ENCODE measurements at places on chromosomes 1 and 21.

- no peak for DNase-seq
These were observed 52.0 kb upstream of the RGS2 start for GRCh38 chr1:192756847-192757246.

DNA sequence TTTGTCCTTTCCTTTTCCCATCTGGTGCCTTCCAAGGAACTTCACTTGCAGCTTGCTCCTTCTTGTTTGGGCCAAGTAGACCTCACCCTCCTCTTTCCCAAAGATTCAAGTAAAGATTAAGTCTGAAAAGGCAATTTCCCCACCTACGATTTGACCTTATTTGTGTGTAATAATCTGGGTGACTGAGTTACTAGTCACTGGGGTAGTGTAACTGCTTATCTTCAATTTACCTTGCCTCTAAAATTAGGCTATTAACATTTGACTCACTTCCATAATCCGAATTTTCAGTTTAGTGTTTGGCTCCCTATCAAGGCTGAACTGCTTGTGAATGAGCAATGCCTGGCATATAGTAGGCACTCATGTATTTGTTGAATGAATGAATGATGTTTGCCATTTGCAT, 59.6 kb downstream of the PLA2G4A start:
- no peak for DNase-seq

DNA sequence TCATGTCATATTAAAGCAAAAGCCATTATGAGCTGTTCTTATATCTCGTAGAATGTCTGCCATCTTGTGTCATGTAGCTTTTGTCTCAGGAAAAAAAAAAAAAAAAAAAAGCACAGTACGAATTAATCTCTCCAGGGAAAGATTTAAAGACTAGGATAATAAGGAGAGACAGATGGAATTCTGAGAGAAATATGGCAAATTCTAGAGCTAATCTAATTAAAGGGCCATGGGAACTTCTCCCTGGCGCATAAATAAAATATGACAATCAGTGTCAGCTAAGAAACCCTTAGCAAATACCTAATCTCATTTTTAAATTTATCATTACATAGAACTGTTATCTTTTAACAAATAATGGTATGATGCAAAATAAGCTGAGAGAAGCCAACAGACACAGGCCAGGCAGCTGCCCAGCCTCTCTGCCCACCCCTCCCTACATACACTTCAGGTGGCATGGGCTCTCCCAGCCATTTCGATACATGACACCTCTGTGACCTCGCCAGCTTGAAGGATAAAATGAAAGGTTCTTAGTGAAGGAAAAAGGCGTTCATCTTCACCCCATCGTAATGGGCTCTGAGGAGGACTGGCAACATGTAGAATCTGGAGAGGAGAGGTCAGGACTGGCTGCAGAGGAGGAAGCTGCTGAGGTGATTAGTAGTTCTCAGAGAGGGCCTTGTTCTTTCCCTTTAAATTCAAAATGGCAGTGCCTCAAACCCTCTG, 39.8 kb downstream of the DISC1 start:
- DNase-seq: no peak

- DNase-seq: no peak
These were observed 4.9 kb upstream of the AKR1A1 start for GRCh38 chr1:45545553-45546310.

DNA sequence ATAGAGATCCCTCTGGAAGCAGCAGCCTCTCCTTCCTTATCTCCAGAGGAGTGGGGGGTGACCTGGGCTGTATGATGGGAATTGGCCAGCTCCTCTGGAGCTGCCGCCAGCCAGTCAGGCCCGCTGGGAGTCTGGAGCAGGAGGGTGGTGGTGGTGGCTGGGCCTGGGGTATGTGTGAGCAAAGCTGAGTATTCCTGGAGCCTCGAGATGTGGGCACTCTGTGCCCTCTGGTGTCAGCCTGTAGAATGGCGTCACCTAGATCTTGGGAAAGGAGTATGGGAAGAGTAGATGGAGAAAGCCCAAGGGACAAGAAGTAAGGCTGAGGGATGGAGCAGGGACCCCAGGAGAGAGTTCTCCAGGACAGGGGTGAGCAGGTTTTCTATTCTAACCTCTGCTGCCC, 16.0 kb downstream of the VANGL2 start:
- DNase-seq: no peak

- DNase-seq: no peak
These were observed 85.9 kb downstream of the PDE9A start for GRCh38 chr21:42739061-42739931.

- no peak for DNase-seq
These were observed 9.6 kb downstream of the CLEC20A start for GRCh38 chr1:178487070-178487615.

- no peak for DNase-seq
These were observed 222.4 kb upstream of the C8B start for GRCh38 chr1:57188168-57188567.

GRCh38 chr1:14027099-14027498, 327.1 kb downstream of the PRDM2 start:
- no peak for DNase-seq

GRCh38 chr1:206683313-206683712, 1.4 kb upstream of the MAPKAPK2 start:
- no peak for DNase-seq

- peak; percentile 52 for DNase-seq
These were observed 38.4 kb upstream of the FOXO6 start for GRCh38 chr1:41322835-41323234.

DNA sequence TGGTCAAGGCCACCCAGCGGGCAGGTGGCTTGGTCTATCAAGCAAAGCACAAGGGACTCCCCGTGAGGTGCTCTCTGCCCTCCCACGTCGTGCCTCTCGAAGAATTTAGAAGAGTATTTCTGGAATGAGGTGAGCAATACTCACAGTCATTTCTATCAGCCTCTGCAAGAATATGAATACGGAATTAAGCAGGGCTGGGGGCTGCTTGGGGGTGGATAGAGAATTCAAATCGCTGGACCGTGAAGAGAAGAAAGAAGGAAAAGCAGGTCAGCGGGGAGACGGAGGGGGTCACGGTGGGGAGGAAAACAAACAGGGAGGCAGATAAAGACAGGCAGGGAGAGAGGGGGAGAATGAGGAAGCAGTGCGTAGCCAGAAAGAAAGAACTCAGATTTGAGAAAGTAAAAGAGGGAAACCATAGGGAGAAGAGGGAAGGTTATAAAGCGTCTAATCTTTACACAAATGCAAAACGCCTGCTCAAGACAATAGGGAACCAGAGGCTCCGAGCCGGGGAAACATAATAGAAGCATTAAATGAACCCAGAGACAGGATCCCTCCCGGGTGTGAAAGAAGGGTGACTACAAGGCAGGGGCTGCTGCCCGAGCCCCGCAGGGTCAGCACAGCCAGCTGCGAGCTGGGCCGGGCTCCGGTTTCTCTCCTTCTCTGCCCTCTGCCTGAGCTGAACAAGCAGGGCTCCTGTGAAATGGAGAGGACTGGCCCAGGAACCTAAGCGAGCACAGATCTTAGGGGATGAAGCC, 2.1 kb upstream of the EDN2 start:
- no peak for DNase-seq

DNA sequence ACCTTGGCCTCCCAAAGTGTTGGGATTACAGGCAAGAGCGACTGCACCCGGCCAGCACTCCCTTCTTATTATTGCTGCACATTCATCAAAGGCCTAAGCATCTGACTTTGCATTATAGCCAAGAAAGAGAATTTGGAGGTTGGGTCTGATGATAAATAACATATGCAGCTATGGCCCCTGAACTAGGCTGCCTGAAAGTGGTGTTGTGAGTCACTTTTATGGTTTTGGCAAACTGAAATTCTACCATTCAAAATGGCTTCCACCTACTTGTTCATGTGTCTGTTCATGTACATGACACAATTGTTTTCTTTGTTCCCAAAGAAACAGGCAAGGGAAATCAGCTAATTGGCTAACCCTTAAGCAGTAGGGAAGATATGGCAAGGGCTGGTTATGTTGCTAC, 25.0 kb upstream of the UAP1 start:
- no peak for DNase-seq

DNA sequence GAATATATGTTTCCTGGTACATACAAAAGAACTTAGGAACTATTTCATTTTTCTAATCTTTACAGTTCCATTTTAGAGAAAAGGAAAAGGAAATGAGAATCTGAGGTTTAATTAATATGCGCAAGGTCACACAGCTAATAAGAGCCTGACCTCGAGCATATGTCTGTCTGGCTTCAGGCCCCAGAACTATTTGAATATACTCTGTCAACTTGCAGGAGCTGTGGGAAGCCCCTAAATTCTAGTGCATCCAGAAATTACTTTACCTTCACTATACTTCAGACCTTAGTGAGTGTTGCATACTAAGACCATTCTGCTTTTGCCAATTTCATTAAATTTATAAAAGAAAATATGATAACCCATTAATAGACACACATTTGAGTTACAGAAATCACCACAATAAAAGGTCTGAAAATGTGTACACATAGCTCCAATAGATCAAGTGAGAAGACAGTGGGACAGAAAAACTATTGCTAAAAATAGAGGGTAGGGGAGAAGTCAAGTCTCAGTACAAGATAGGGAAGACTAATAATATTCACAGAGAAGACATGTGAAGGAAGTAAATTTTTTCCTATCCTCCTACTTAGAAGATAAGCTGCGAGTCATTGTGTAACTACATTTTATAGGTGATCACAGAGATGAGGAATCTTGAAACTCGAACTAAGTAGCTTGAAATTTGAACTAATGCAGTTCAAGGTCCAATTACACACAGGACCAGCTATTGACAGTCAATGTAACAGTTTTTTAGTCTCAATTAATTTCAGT, 3.8 kb downstream of the RGS13 start:
- peak; percentile 12 for DNase-seq

DNA sequence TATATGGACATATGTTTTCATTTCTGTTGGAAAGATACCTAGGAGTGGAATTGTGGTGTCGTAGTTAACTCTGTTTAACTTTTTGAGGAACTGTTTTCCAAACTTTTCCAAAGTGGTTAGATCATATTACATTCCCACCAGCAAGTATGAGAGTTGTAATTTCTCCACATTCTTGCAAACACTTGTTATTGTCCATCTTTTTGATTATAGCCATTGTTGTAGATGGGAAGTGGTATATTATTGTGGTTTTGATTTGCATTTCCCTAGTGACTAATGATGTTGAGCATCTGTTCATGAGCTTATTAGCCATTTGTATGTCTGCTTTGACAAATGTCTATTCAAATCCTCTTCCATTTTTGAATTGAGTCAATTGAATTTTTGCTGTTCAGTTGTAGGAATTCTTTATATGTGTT, 19.8 kb downstream of the CAMTA1 start:
- no peak for DNase-seq

DNA sequence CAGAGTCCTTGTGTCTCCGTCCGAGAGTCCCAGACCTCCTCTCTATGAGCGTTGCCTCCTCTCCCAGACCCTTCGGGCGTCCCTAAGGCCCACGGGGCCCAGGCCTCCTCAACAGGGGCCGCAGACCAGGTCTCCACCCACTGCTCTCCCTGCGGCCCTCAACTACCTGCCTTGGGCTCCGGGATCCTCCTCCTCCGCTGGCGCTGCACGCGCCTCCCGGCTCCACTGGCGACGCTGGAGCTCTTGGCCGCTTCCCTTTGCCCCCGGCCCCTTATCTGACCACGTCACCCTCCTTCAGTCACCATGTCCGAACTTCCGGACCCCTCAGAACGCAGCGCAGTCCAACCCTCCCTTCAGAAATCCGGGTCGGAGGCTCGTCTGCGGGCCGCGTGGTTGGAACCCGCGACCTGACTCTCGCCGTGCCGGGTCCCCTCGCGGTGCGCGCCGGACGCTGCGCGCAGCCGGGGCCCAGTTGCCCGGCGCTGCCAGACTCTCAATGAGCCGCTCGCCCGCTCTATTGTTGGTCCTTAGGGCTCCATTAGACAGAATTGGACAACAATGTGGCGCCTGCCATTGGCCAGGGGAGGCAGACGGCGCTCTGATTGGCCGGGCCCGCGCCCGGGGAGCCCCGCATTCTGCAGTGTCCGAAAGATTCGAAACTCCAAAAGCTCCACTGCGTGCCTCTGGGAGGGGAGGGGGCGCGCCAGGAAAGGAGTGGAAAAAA, at the start of gene DMRTA2:
Gene DMRTA2, minus strand, starts transcription at position 498 of the 724 bp plus-strand sequence. CDS start 1,907 bp downstream, outside the sequence.
- peak; percentile 15 for DNase-seq

DNA sequence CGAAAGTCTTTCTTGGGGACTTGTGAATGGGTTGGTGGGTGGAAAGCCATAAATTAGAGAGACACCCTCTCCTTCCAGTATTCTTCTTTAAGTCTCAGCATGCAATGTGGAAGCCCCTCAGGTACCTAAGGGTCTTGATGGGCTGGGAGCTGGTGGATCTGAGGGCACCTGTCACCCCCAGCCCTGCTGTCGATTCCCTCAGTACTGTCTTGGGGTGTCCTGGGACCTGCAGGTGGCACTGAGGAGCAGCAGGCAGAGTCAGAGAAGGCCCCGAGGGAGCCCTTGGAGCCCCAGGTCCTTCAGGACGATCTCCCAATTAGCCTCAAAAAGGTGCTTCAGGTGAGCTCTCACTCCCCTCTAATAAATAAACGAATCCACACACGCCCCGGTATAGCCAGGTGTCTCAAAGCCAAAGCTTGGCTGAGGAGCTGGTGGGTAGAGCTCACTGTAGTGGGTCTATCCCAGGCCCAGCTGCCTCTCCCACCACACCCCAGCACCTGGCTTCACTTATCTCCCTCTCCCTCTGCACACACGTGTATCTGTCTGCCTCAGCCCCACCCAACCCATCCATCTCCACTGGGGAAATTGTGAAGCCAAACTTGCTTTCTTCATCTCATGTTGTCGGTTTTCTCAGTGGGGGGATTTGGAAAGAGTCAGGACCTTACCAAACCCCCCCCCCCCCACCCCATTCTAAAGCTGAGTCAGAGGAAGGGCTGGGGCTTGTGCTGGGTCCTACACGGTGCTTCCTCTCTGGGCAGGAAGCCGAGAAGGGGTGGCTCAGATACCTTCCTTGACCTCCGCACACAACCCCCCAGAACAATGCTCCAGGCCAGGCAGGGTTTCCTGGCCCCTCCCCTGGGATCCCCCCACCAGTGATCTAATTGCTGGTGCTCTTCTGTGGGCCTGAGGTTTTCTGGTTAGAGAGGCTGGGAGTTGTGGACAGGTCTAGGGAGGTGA, 1.6 kb downstream of the ADAM15 start:
- peak; percentile 54 for DNase-seq

DNA sequence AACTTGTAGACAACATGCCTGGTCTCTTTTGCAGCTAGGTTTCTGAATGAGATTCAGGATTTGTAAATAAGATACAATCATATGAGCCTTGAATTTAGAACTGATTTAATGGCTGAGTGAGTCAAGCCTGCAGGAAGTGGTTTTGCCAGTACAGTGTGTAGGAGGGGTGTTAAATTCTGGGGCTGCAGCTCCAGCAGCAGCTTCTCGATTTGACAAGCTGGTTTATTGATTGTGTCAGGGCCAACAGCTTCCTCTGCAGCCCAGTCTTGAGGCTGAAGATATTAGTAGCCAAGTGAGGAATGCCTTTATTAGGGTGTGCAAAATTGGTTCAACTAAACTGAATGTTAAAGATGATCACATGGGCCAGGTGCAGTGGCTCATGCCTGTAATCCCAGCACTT, 11.5 kb upstream of the PLA2G5 start:
- DNase-seq: peak; percentile 65

GRCh38 chr1:32448773-32449456, 16.0 kb upstream of the ZBTB8B start:
- peak; percentile 28 for DNase-seq

GRCh38 chr1:119752592-119752991, 16.1 kb downstream of the HMGCS2 start:
- no peak for DNase-seq

Data from stimulated activated CD4-positive, alpha-beta T cell treated with anti-CD3 and anti-CD28 coated beads, Interleukin-15, amount 100 ng/mL, for 24 hours (primary cell).